Bladder microvascular endothelial cell (primary cell): ENCODE measurements at places on chromosomes 13 and 19. TPM values are rescaled to one million over a fixed set of nuclear protein-coding genes. Genes with fewer than 3 reads are reported as not detected.

Gene IRGC
- not detected in 2 replicates for total RNA-seq

Gene TLE6
- 0.97 and 3.0 TPM in 2 replicates for total RNA-seq

Gene CD209
- not detected in 2 replicates for total RNA-seq

Gene PTGER1
- 0.16 TPM in 1 of 2 replicates, not detected in the other for total RNA-seq

Gene IZUMO2
- total RNA-seq = not detected in 2 replicates

Gene RASGRP4
- total RNA-seq = not detected in 2 replicates

Gene LILRA1
- total RNA-seq = not detected in 2 replicates

Gene KCNC3
- under 0.01 and 0.38 TPM in 2 replicates for total RNA-seq

Gene POU4F1
- under 0.01 and 0.06 TPM in 2 replicates for total RNA-seq

Gene FAM216B
- total RNA-seq = not detected in 2 replicates

Gene ZNF837
- total RNA-seq = 1.2 and 1.9 TPM in 2 replicates

Gene SPTBN4
- 0.06 TPM in 1 of 2 replicates, not detected in the other for total RNA-seq

Gene CCL25
- total RNA-seq = not detected in 2 replicates

Gene NTF4
- total RNA-seq = not detected in 2 replicates

Gene PSG1
- total RNA-seq = 0.06 TPM in 1 of 2 replicates, not detected in the other

Gene PRODH2
- not detected in 2 replicates for total RNA-seq

Gene CLEC17A
- total RNA-seq = 0.06 TPM in 1 of 2 replicates, not detected in the other

Gene ZNF480
- total RNA-seq = 4.9 and 6.7 TPM in 2 replicates

Gene EFNA2
- total RNA-seq = 0.19 TPM in 1 of 2 replicates, not detected in the other

Gene CHST8
- 0.06 TPM in 1 of 2 replicates, not detected in the other for total RNA-seq

Gene DLEU7
- total RNA-seq = under 0.01 TPM in 1 of 2 replicates, not detected in the other

Gene BEST2
- not detected in 2 replicates for total RNA-seq

Gene KLK14
- not detected in 2 replicates for total RNA-seq

Gene LILRB2
- not detected in 2 replicates for total RNA-seq

Gene TEKTIP1
- total RNA-seq = not detected in 2 replicates

Gene LIM2
- total RNA-seq = not detected in 2 replicates

Gene CACNG6
- 0.25 and 0.81 TPM in 2 replicates for total RNA-seq

Gene FXYD1
- not detected in 2 replicates for total RNA-seq

Gene KIR3DL1
- not detected in 2 replicates for total RNA-seq

Gene MYPOP
- total RNA-seq = 0.49 and 1.1 TPM in 2 replicates

Gene YJU2
- 14.1 and 16.8 TPM in 2 replicates for total RNA-seq

Gene FREM2
- under 0.01 TPM in 1 of 2 replicates, not detected in the other for total RNA-seq

Gene CFAP97D2
- not detected in 2 replicates for total RNA-seq

Gene ZNF600
- total RNA-seq = 1.8 and 5.6 TPM in 2 replicates

Gene KLHL1
- not detected in 2 replicates for total RNA-seq

Gene CEACAM3
- not detected in 2 replicates for total RNA-seq

Gene DHDH
- total RNA-seq = not detected in 2 replicates
